Femur (tissue), 1 donor: ENCODE measurements at places on chromosomes 7 and 10.
A peak's percentile ranks its signal among the peaks of the same experiment; 100 is the strongest.

DNA sequence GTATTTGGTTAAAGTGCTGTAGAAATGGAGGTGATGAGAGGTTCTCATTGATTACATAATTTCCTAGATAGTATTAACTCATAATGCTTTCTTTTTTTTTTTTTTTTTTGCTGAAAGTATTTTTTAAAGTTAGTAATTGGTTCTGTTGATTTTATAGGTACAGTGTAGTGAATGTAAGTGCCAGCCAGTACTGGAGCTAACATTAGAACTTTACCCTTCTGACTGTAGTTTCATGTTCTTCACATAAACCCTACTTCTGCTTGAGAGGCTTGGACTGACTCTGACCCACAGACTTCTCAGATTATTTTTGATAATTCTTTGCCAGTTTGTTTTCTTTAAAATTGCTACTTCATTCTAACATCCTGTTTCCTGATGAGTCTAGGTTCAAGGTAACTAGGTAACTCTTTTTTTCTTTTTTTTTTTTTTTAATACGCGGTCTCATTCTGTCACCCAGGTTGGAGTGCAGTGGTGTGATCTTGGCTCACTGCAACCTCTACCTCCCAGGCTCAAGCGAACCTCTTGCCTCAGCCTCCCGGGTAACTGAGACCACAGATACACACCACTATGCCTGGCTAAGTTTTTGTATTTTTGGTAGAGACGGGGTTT is 92.2 kb upstream of the OIT3 start:
- DNase-seq: no peak

GRCh38 chr7:138903186-138903820 is 77.9 kb downstream of the KIAA1549 start:
- DNase-seq: no peak

- DNase-seq: no peak
Measured at GRCh38 chr10:61304746-61305145, 148.4 kb downstream of the TMEM26 start.

DNA sequence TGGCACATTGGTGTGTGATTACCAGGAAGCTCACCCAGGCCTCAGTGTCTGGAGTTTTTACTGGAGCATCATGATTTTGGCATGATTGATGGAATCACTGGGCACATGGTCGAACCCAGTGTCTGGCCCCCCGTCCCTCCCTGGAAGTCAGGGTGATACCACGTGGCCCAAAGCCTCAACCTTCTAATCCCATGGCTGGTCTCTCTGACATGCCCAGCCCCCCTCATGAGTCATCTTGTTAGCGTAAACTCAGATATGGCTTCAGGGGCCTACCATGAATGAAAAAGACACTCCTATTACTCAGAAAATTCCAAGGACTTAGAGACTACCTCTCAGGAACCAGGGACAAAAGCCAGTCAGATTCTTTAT is 109.3 kb downstream of the GRK5 start:
- DNase-seq: no peak

- DNase-seq: no peak
Measured at GRCh38 chr10:128105383-128105782, 20.8 kb downstream of the MKI67 start.

GRCh38 chr10:119095640-119096039 is 8.3 kb upstream of the DENND10 start:
- no peak for DNase-seq

- DNase-seq: no peak
Measured at GRCh38 chr10:95125582-95125981, 56.3 kb upstream of the CYP2C8 start.

DNA sequence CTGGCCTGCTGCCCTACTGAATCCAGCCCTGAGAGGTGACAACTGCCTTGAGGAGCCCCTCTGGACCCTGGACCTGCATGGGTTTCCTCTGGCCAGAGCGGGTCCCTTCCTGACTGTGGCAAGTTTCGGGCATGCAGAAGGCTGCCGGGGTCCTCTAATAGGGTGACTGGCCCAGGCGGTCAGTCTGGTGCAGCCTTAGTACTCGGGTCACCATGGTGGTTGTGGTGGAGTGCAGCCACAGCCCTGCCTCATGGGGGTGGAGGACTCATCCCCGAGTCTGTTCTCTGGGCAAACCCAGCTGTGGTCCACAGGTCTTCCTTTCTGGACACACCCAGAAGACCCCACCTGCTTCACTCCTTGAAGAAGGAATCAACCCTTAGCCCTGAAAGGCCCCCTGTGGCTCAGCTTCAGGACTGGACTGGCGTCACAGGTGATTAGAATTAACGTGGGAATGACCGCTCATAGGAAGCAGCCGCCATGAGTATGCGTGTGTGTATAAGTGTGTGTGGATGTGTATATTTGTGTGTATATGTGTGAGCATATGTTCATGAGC is 28.7 kb downstream of the RAMP3 start:
- no peak for DNase-seq

DNA sequence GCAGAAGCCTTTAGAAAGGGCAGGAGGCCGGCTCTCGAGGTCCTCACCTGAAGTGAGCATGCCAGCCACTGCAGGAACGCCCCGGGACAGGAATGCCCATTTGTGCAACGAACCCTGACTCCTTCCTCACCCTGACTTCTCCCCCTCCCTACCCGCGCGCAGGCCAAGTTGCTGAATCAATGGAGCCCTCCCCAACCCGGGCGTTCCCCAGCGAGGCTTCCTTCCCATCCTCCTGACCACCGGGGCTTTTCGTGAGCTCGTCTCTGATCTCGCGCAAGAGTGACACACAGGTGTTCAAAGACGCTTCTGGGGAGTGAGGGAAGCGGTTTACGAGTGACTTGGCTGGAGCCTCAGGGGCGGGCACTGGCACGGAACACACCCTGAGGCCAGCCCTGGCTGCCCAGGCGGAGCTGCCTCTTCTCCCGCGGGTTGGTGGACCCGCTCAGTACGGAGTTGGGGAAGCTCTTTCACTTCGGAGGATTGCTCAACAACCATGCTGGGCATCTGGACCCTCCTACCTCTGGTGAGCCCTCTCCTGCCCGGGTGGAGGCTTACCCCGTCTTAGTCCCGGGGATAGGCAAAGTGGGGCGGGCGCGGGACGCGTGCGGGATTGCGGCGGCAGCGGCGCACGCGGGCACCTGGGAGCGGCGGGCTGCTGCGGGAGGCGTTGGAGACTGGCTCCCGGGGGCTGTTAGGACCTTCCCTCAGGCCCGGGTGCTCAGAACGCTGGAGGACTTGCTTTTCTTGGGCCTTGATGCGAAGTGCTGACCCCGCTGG is at the start of gene FAS:
TSS of gene FAS (plus strand) at position 415 of the 777 bp plus-strand sequence. CDS start at position 494, 79 bp downstream.
- DNase-seq: peak; percentile 78

- DNase-seq: peak; percentile 44
Measured at GRCh38 chr7:66682350-66683093, 53.8 kb downstream of the KCTD7 start.

- no peak for DNase-seq
Measured at GRCh38 chr10:17239345-17240085, 11.5 kb downstream of the VIM start.

DNA sequence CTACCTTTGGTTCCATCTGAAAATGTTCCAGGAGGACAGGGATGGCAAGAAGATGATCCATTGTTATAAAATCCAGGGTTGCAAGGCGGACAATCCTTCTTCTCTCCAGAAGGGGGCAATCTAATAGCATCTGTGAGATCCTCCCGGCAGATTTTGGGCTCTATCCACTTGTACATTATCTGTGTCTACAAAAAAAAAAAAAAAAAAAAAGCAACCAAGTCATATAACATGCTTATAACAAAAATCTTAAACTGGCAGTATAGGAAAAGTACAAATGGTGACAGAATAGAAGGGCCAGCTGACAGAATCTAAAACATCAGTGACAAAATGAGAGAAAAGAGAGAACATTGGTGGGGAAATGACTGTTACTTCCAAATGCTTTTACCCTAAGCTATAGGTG is 132.7 kb downstream of the ELAPOR2 start:
- no peak for DNase-seq

GRCh38 chr7:10756981-10757380 is 216.7 kb upstream of the PHF14 start:
- DNase-seq: no peak

DNA sequence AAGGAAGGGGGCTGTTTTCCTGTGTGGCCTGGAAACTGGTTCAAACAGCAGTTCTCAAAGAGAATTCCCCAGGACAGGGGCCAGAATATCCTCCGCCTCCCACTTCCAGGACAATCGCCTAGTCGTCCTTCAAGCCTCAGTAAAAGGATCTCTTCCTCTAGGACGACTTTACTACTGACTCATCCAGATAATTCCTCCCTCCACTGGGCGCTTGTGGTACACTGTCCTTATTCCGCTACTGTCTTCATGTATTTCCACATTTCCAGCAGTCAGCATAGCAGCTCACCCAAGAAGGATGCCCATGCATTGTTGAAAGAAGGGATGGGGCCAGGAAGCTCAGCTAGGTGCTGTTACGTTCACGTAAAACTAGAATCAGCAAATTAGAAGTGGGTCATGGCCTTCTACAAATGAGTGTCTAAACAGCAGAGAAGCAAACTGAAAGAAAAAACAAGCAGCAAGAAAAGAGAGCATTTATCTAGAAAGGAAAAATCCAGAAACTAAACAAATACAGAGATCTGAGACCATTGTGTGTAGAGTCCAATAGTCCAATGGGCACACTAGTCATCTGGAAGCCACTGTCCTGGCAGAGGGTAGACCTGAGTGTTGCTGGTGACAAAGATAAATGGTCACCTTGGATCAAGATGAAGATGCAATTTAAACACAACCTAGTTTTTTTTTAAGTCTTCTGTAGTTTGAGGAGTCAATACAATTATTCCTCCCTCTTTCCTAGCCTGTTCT is 26.3 kb downstream of the CLRN3 start:
- no peak for DNase-seq

- DNase-seq: peak; percentile 64
Measured at GRCh38 chr7:96188174-96188581, 133.7 kb downstream of the SLC25A13 start.

DNA sequence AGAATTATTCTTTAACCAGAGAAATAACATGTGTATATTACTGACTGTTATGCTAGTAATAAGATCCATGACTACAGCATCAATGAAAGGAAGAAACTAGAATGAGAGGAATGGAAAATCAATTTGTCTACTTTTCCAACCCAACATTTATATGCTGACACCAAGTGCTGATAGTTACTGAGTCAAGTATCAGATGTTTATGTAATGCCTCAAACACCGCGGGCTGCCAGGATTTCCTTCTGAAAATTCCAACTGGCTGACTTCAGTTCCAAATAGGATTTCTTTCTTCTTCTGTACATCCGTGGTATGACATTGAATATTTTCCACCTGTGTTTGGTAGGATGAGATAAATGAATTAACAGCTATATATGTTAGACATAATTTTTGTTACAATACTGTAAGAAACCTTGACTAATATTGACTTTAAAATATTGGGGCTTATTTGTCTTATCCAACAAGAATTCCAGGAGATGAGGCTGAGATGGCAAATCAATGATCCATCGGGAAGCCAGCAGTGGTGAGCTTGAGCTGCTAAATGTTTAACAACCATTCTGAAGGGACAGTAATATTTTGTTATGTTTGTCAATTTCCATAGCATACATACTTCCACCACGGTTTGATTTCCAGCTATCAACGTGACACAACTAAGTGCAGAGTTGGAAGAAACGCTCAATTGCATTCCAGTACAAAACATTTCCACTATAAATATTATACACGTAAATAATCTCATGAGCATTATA is 435.2 kb upstream of the AUTS2 start:
- peak; percentile 53 for DNase-seq

DNA sequence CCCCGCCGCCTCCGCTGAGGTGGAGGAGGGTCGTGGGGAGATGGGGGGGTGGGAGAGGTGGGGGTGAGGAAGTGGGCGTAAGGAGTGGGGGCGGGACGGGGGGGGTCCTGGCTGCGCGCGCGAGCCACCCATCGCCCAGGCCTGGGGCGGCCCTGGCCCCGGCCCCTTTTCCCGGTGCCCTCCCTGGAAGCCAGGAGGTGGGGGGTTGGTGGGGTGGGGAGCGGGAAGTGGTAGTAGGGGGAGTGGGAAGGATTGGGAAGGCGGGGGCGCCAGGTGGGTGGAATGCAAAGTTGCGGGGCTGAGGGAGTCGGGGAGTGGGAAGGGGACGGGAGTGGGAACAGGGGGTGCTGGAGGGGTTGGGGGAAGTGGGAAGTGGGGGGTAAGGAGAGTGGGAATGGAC is 319 bp upstream of the MMD2 start:
- no peak for DNase-seq

DNA sequence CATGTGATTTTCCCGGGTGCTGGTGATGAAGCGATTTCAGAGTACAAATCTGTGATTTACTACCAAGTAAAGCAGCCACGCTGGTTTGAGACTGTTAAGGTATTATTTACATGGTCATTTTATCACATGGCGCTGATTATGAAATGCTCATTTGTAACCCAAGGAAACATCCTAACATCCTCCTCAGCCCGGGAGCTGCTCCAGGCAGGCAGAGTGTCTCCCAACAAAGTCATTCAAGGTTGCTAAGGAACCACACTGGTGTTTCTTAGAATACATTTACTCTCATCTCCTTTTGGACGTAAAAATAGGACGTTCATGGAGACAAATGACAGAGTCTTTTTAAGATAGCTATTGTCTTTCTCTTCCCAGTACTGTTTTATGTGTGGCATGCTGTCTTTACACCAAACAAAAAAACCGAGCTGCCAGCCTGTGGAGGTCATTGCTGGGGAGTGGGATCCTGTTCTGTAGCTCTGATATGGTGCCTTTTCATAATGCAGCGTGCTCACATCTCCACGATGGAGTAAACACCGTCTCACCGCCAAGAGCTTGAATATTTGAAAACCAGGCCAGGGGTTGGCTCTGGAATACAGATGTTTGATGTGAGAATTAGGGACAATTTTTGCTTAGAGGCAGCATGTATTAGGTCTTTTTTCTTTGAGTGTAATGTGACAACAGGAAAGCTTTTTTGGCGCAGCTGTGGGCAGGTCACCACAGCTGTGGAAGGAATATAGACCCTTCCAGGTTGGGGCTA is 119.6 kb downstream of the DOCK1 start:
- DNase-seq: peak; percentile 66

DNA sequence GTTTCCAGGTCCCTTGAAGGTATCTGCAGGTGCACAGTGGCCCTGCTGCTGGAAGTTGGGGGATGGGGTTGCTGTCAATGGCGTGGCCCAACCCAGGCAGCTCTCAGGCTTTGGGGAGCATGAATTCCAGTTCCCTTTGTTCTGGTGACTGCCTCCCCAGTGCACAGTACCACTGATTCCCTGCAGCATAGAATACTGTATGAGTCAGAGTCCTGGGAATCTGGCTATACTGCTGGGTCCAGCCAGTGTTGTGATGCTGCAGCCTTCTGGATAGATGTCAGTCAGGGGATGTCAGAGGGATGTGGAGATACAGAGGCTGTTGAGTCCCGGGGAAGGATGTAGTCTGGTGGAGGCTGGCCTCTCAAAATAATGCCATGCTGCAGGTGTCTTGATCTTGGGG is 99.3 kb downstream of the LANCL2 start:
- DNase-seq: no peak

- no peak for DNase-seq
Measured at GRCh38 chr10:100600218-100600617, 64.5 kb downstream of the HIF1AN start.

- DNase-seq: peak; percentile 18
Measured at GRCh38 chr7:112930787-112931186, 140.6 kb upstream of the TMEM168 start.
